ENCODE measurements at places on chromosomes 11 and 22.

DNA sequence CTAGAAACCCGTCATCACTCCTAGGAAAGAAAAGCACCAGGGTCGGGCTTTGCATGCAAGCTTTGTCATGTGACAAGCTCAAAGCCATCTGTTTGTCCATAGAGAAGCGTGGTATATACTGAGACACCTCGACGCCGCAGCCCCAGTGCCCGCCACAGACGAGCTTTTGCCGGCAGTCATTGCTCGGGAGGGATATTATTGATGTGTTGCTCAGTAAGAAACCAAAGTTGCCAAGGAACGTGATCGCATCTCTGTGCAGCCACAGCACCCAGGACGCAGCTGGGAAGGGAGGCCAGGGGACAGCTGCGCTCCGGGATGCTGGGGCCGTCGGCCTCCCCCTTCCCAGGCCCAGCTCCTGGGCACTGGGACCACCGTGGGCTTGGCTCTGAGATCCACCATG, 89.5 kb upstream of the KCNQ1OT1 start:
- no peak for DNase-seq

- DNase-seq, result no peak
Measured at GRCh38 chr11:16827139-16827538, 88.7 kb downstream of the C11orf58 start.

GRCh38 chr11:75562836-75563484, 907 bp downstream of the SERPINH1 start:
- DNase-seq, result no peak

DNA sequence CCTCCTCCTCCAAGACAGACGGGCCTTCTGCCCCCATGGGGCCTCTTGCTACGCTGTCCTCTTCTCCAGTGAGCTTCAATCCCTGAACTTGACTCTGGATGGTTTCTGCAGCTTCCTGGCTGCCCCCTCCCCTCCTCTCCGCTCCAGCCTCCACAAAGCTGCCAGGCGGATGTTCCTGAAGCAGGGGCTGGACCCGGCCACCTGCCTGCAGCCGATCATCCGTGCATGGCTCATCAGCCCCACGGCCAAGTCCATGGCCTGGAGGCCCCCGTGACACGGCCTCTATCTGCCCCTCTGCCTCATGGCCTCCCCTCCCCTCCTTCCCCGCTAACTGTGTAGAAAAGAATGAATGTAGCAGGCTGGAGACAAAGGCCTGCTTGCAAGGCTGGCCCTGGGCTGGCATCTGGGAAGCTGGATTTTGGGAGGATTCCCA, 6.8 kb upstream of the SUN2 start:
- DNase-seq, result no peak

- DNase-seq, result no peak
Measured at GRCh38 chr11:106706355-106706754, 311.9 kb downstream of the GUCY1A2 start.

DNA sequence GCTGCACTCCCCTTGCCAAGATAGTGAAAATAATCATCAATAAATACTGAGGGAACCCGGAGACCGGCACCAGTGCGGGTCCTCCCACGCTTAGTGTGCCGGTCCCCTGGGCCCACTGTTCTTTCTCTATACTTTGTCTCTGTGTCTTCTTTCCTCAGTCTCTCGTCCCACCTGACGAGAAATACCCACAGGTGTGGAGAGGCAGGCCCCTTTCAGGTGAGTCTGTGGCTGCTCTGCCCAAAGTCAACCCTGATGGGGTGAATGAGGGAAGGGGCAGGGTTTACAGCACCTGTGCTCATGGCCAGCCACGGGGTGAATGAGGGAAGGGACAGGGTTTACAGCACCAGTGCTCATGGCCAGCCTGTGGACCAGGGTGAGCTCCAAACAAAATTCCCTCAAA, 4.7 kb downstream of the BET1L start:
- no peak for DNase-seq

GRCh38 chr22:40462195-40462984, 92.0 kb downstream of the SGSM3 start:
- DNase-seq, result no peak

DNA sequence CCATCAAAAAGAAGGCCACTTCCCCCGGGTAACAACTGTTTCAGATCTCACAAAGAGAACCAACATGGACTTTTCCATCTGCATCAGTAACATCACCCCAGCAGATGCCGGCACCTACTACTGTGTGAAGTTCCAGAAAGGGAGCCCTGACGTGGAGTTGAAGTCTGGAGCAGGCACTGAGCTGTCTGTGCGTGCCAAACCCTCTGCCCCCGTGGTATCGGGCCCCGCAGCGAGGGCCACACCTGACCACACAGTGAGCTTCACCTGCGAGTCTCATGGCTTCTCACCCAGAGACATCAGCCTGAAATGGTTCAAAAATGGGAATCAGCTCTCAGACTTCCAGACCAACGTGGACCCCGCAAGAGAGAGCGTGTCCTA, 3.7 kb downstream of the SEC14L6 start:
- DNase-seq, result no peak

DNA sequence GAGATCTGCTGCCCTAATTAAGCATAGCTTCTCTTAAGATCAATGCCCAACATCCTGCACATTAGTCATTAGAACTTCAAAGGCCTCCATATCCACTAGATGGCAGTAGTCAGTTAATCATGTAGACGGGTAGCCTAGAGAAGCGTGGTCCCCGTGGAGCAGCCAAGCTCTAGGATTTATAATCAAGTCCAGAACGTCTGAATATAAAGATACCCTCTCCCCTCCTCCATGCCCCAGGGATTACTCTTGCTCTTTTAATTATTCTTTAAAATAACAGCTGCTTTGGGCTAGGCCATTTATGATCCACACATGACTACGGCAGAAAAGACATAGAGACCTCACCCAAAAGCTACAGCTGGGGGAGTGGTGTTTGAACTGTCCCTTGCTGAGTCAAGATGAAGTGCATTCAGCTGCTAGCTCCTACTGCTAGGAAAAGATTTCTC, 327.6 kb upstream of the PLET1 start:
- DNase-seq, result peak; percentile 93

GRCh38 chr11:99522467-99523173, 501.9 kb downstream of the CNTN5 start:
- DNase-seq, result no peak

GRCh38 chr11:33060271-33060670, 20.9 kb downstream of the TCP11L1 start:
- DNase-seq, result peak; percentile 37

- DNase-seq, result no peak
Measured at GRCh38 chr11:13965337-13965736, 2.8 kb downstream of the SPON1 start.

- no peak for DNase-seq
Measured at GRCh38 chr11:46122945-46123715, 1.9 kb upstream of the PHF21A start.

DNA sequence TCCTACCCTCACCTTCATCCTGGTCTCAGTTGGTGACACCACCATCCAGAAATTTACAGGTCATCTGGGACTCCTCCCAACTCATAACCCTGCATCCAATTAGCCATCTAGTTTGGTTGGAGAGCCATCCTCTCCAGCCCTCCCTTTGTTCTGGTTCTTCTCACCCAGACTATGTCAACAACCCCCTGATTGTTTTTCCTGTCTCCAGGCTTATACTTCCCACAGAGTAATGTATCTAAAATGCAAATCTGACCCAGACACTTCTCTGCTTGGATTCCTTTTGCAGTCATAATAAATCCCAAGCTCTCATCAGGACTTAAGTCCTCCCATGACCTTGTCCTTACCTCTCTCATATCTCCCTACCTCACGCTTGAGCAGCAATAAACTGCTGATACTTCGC, 3.0 kb downstream of the TTC12 start:
- DNase-seq, result no peak

GRCh38 chr22:40002935-40003715, 8.4 kb downstream of the FAM83F start:
- DNase-seq, result no peak

DNA sequence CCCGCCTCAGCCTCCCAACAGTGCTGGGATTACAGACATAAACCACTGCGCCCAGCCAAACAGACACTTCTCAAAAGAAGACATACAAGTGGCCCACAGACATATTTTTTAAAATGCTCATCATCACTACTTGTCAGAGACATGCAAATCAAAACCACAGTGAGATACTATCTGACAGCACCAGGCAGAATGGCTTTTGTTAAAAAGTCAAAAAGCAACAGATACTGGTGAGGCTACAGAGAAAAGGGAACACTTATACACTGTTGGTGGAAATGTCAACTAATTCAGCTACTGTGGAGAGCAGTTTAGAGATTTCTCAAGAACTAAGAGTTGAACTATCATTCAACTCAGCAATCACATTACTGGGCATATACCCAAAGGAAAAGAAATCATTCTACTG, 67.0 kb downstream of the ARHGAP20 start:
- no peak for DNase-seq

- peak; percentile 67 for DNase-seq
Measured at GRCh38 chr22:41288245-41288946, 2.4 kb upstream of the RANGAP1 start.

GRCh38 chr11:31303644-31304180, 65.8 kb downstream of the DCDC1 start:
- no peak for DNase-seq

DNA sequence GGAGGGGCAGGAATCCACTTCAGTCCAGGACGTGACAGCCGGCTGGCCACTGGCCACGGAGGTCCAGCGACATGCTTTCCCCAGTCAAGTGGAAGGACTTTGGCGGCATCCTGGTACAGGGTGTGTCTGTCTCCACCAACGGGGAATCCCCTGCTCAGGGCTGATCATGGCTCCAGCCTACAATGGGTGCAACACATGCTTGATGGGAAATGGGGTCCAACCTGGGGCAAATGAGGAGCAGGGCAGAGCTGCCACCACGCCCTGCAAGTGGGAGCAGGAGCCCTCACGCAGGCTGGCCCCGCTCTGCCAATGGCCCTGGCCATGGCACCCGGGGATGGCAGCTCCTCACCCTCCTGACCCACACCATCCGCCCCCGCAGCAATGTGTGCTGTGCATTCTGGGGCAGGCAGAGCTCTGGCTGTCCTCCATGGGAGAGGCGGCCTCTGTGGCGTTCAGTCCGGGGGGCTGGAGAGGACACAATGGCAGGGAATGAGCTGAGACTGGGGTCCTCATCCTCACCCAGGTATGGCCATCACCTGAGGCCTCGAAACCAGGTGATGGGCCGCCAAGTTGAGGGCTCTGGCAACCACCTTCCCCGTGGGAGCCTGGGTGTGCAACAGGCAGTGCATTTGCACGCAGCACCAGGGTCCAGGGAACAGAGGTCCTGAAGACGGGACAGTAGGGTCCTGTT, 5.8 kb upstream of the SEPTIN5 start:
- DNase-seq, result no peak

GRCh38 chr11:12285811-12286222, 91.6 kb upstream of the PARVA start:
- DNase-seq, result no peak

DNA sequence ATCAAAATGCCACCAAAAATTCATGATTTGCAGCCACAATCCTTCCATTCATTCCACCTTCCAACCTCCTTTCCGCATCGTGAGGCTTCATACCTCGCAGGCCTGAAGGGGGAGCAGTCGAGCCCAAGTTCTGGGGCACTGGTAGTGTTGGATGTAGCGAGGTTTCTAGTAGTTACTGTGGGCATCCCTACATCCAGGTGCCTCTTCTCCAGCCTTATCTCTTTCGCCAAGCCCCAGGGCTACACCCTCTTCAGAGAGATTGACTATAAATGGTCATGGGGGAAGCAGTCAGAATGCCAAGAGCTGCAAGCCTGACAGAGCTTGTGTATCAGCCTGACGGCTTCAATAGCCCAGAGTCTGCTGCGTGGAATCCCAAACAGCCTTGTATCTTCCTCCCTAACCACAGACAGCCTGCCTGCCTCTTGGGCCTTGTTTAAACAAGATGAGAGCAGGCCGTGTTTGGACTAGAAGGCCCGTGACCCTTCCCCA, 28.9 kb downstream of the CLMP start:
- no peak for DNase-seq

- no peak for DNase-seq
Measured at GRCh38 chr22:30880847-30881246, 87.7 kb downstream of the MORC2 start.

DNA sequence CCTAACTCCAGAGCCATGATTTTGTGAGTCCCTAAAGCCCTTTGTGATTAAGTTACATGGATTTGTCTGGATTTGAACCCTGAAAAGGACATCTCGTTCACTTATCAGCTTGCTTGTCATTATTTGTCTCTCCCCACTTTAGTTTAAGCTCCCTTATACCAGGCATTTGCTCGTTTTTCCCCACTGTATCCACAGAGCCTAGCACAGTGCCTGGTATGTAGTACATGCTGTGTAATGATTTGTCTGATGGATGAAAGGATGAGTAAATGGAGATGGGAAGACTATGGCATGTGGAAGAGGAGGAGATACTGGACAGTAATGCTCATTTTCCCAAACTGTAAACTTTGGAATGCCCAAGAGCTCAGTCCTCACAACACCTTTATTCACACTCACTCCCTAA, 9.2 kb upstream of the MCHR1 start:
- no peak for DNase-seq

DNA sequence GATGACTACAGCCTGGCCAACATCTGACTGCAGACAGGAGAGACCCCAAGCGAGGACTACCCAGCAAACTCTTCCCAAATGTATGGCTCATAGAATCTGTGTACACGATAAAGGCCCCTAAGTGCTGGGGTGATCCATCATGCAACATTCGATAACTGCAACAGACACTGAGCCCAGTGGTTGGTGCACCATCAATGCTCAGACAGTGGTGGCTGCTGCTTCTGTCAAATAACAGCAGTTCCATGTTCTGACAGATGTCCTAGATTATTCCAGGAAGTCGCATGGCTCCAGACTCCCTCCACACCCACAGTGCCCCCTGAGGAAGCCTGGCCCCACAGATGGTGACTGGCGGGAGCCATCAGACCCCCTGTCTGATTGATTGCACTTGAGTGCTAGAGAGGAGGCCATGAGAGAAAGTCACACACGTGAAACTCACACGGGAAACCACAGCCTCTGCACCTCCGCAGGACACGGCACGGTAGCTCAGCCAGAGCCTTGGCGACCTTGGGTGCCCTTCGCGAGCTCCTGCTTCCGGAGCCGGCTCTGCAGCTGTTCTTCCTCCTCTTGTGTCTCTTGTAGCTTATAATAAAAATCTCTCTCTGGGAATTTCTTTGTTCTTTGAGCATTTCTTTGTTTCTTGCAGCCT, 1155.9 kb downstream of the TBC1D22A start:
- no peak for DNase-seq

DNA sequence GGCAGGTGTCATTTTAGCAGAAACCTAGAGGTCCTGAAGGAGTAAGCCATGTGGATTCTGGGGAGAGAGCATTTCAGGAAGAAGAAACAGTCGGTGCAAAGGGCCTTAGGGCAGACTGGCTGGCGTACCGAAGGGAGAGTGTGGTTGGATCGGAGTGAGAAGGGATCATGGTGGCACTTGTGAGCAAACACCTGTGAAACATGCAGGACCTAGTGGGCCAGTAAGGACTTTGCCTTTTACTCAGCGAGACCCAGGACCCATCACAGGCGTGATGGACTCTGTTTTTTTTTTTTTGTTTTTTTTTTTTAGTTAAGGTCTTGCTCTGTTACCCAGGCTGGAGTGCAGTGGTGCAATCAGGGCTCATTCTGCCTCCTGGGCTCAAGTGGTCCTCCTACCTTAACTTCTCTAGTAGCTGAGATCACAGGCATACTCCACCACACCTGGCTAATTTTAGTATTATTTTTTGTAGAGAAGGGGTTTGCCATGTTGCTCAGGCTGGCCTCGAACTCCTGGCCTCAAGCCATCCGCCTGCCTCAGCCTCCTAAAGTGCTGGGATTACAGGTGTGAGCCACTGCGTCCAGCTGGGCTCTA, 3.5 kb upstream of the TSGA10IP start:
- DNase-seq, result no peak

Data from NCI-H2081 (cell line).